Aorta (tissue), 5 donors: ENCODE measurements at places on chromosomes 7 and 10.

- peak; percentile 93 for DNase-seq
Measured at GRCh38 chr7:105388356-105389087, at the start of gene SRPK2. Gene SRPK2 (minus strand): TSS chr7:105388921.

- no peak for DNase-seq
Measured at GRCh38 chr7:100567031-100567730, 6.5 kb downstream of the SAP25 start.

GRCh38 chr7:99729486-99730237 is 5.3 kb downstream of the CYP3A7 start:
- DNase-seq = no peak

DNA sequence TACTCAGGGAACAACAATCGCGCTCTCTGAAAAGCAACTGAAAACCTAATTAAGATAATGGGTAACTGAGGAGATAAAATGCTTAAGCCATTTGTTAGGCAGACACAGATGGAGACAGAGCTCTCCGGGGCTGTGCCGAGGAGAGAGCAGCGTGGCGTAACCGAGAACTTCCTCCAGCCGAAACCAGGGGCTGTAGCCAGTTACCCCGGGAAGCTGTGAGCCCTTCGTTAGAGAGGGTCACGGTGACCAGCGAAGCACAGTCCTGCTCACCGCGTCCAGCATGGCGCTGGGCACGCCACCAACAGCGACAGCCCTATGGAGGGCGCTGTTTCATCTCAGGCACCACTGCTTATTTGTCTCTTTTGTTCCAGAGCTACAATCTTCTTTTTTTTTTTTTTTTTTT is 16.1 kb downstream of the PAPOLB start:
- no peak for DNase-seq

GRCh38 chr7:36599645-36600313 is 124.5 kb downstream of the AOAH start:
- DNase-seq = no peak

GRCh38 chr10:293636-294035 is 158.4 kb downstream of the ZMYND11 start:
- DNase-seq = no peak

DNA sequence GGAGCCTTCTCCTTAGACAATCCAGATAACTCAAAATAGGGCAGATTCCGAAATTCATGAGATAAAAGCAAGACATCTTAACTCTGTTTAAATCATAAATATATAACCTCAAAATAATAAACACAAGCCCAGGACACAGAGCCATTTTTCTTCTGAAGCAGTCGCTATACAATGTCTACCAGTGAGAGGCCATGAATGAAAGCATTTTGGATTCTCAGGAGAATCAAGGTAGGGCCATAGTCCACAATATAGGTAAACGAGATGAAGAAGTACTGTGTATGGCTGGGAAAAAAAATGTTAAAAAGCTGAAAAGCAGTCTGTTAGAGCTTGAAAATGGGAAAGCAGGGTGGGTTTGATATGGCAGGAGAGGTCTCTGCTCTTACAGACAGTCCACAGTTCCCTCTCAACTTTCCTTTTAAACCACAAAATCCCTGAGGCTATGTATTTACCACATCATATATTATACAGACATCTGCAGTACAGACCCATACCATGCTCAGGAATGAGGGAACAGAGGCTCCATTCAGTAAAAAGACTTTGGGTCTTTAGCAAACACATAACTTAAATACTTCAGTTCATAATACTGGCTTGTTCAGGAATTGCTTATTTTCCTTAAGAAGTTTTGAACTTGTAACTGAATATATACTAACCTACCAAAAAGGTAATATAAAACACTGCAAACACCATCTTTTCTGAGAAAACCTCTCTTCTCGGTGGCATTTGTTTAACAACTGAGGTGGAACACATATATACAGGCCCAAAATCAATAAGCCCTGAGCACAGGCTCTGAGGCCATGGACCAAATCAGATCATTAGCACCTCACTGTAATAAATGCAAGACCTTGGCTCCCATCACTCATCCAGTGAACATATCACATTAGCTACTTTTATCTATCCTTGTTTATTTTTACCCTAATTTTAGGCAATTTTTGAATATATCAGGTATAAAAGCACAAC is 109.3 kb downstream of the SORBS1 start:
- no peak for DNase-seq

DNA sequence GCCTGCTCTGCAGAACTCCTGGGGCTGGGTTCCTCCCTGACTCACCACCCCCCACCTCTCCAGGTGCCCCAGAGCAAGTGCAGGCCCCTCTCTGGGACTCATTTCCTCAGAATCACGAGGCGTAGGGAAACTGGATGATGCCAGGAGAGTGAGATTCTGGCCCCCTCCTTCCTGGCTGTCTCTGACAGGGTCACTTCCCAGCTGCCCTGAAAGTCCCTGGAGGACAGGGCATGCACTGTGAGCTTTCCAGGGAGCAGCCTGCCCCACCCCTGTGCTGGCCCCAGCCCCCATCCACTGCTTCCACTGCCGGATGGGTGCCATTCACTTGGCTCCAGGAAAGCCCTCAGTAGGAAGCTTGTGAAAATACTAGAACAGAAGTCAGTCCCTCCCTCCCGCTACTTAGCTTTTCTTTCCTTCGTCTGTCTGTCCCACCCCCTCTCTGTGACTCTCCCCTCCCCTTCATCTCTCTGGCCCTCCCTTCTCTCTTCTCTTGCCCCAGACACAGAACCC is 10.4 kb downstream of the TACR2 start:
- DNase-seq = no peak

DNA sequence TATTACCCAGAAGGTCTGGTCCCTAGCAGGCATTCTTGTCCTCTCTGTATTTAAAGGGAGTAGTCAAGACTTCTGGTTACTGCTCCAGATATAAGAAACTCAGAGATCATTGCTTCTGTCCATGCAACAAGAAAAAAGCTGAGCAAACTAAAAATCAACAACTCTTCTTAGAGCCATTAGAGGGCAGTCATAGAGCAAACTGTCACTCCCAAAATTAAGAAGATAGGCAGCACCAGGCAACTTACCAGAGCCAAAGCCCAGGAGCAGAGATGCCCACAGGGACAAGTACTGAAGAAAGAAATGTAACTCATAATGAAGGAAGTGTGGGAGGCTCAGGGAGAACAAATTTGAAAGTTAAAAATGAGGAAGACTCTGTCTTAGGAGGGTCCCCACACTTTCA is 472.9 kb upstream of the COBL start:
- no peak for DNase-seq

DNA sequence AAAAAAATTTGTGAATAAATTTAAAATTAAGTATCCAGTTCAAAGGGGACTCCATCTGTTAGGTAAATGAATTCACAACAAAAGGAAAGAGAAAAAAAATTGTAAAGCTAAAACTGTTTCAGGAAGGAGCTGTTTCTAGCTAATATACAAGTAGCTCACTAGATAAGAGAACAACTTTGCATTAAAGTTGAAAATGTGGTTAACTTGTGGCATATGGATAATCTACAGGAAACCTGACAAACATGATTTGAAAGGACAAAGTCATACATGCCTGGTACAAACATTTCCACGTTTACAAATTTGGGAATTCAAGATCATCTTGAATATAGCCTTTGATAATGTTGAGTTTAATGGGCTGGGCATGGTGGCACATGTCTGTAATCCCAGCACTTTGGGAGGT is 8.9 kb downstream of the NT5C3A start:
- DNase-seq = no peak

GRCh38 chr7:27129729-27130539 is 623 bp downstream of the HOXA4 start:
- peak; percentile 66 for DNase-seq

DNA sequence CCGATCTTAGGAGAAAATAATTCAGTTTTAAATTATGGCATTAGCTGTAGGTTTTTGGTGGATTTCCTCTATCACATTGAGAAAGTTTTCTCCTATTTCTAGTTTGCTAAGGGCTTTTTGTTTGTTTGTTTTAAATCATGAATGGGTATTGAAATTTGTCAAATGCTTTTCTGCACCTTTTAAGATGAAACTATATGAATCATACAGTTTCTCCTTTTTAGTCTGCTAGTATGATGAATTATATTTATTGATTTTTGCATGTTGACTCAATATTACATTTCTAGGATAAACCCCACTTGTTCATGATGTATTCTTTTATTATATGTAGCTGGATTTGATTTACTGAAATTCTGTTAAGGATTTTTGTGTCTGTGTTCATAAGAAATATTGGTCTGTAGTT is 70.3 kb upstream of the PIP4K2A start:
- no peak for DNase-seq

DNA sequence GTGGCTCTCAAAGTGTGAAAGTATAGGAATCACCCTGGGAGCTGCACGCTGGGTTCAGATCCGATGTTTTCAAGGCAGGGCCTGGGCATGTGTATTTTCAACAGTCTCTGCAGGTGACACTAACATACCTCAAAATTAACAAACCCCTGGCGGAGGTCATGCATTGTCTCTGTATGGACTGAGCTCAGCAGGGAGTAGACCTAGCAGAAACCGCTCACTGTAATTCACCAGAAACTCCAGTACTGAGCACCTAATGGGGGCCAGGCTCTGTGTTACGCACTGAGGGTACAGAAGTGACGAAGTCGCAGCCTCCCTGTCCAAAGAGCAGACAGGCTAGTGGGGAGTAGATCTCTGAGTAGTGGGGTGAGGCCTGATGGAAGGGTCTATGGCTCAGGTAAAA is 5.6 kb downstream of the STRA8 start:
- DNase-seq = no peak

DNA sequence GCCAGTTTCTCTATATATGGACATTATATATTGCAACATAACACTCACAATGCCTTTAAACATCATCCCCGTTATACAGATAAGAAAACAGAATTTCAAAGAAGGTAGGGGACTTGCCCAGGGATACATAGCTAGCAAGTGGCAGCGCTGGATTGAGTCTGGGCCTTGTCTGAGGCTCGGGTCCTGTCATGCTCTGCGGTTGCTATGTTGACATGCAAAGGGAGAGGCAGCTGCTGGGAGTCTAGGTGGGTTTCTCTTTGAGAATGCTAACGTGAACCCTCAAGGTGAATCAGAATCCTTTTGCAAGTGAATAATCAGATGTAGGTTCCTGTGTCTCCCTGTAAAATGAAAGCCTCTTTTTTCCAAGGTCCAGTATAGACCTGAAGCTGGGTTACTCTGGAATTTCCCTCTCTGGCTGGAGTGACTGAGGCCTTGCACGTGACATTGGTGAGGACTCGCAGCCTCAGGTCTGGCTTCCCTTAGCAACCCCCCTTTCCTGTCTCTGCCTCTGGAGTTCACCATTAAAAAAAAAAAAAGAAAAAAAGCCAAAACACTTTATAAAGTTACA is 38.9 kb downstream of the TCF7L2 start:
- DNase-seq = no peak

GRCh38 chr7:105055084-105055483 is 41.1 kb downstream of the KMT2E start:
- no peak for DNase-seq
